NCI-H2171 (cell line): ENCODE measurements at places on chromosomes 3 and 15.
A peak's percentile ranks its signal among the peaks of the same experiment; 100 is the strongest.

- no peak for DNase-seq
These were observed 225.1 kb upstream of the NDN start for GRCh38 chr15:23912191-23912590.

DNA sequence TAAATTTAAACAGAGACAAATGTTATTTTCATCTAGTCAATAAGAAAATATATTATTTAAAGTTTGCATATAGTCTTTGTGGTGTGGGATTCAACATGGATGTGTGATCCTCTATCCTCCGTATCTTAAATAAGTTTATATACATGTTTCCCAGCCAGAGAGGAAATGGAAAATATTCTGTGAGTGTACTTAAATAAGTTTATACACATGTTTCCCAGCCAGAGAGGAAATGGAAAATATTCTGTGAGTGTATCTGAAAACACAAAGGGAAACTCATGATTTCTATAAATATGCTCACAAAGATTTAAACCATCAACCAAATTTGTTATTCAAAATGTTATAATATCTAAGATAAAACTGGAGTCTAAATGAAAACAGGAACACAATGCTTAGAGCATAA lies 110.0 kb upstream of the MELTF start:
- DNase-seq: no peak

DNA sequence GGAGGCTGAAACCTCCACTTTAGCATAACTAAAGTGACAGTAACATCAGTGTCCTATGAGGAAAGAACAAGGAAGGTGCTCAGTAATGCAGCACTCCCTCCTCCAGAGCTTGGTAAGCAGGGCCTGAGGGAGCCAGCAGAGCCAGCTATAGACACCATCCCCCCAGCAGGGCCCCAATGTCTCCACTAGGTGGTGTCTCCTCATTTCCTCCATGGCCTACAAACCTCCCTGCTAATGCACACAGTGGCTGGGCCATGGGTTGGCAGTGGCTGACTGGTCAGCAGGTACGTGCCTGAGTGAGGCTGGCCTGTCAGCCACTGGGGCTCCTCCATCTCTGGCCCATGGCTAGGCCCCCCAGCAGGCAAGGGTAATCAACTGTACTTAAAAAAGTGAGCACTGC lies 13.6 kb downstream of the MRPS25 start:
- DNase-seq: no peak

GRCh38 chr3:50171540-50172301 lies 16.6 kb downstream of the SEMA3F start:
- no peak for DNase-seq

- DNase-seq: no peak
These were observed 174.9 kb upstream of the FRMD4B start for GRCh38 chr3:69560818-69561217.

DNA sequence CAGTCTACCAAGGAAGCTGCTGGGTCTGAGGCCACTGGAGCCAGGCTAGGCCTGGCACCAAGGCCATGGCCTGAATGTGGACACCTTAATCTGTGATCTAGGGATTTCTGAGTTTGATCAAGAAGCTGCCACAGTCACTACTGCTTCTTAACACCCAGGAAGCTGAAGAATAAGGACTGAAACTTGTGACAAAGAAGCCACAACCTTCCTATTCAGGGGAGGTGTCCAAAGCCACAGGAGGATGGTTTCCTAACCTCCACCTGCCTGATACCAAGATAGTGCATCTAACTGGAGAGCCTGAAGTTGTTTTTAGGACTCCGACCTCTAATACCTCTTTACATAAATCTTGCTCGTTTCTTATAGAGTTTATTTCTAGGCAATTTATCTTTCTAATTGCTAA lies 5.5 kb upstream of the ANO10 start:
- no peak for DNase-seq

GRCh38 chr3:151037746-151038477 lies 47.6 kb upstream of the MED12L start:
- no peak for DNase-seq

- no peak for DNase-seq
These were observed 3.9 kb upstream of the MUSTN1 start for GRCh38 chr3:52838561-52839267.

GRCh38 chr15:50907601-50908208 lies 778 bp upstream of the AP4E1 start:
- peak; percentile 34 for DNase-seq

- no peak for DNase-seq
These were observed 1.4 kb upstream of the BCL6 start for GRCh38 chr3:187746442-187747281.

- DNase-seq: no peak
These were observed 435.7 kb downstream of the NAALADL2 start for GRCh38 chr3:175294793-175295192.

- no peak for DNase-seq
These were observed 49.9 kb upstream of the NEDD4 start for GRCh38 chr15:56042982-56043980.

GRCh38 chr3:138384976-138385375 lies 36.6 kb downstream of the MRAS start:
- DNase-seq: no peak

GRCh38 chr3:43335799-43336198 lies 49.5 kb downstream of the SNRK start:
- DNase-seq: no peak

DNA sequence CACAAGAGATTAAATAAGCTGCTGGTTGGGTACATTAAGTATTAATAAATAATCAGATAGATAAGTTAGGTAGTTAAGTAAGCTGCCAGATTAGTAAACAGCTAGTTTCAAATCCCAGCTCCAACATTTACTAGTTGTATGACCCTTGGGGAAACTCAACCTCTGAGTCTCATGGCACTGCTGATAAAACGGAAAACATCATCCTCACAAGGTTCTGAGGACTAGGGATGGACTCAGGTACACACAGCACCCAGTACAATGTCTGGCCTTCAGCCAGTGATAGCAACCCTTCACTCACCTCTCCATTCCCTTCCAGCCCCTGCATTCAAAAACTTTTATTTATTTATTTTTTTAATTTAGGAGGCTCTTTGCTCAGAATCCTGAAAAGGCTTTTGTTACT lies 32.3 kb downstream of the B3GNT5 start:
- DNase-seq: no peak

GRCh38 chr15:37104424-37104981 lies 4.2 kb upstream of the MEIS2 start:
- DNase-seq: no peak

GRCh38 chr3:88632226-88632625 lies 475.2 kb upstream of the EPHA3 start:
- DNase-seq: no peak
